Neural progenitor cell (in vitro differentiated cells): ENCODE measurements at places on chromosomes 13 and 19. TPM values are rescaled to one million over a fixed set of nuclear protein-coding genes. Genes with fewer than 3 reads are reported as not detected.

The NXNL1 gene
- not detected in 2 replicates for total RNA-seq

The APOC1 gene
- 16.1 and 17.6 TPM in 2 replicates for total RNA-seq

- no peak for DNase-seq
These were observed 63.4 kb upstream of the CEACAM8 start for GRCh38 chr19:42658076-42658475.

DNA sequence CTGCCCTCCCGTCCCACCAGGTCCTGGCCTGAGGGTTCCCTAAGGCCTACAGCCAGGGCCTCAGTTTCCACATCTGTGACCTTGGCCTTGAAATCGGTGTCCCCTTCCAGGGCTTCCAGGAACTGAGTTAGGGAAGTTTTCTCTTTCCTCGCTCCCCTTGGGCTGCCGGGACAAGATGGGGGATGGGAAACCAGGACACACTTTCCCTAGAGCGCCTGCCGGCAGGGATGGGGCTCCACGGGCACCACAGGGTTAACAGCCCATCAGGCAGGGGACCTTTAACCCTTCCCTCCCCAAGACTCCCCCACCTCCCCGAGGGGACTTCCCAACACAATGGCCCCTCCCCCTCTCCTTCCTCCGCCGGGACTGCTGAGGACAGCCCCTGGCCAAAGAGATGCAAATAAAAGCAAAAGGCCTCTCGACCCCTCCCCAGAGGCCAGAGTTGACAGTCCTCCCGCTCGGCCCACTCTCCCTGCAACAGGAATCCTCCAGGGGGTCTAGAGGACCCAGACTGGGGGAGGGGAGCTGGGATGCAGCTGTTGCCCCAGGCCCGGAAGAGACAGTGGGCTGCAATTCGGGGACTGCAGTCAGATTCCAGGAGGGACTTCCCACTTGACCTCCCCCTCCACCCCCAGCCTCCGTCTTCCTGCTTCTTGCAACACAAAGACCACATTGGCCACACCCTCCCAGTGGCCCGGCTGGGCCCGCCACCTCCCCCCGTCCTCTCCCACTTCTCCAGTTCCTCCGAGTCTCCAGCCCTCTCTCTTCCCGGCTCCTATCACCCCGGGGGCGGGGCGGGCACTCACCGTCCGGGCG, 3.4 kb downstream of the BBC3 start:
- peak; percentile 97 for DNase-seq

GRCh38 chr19:8167985-8168384, 18.6 kb upstream of the FBN3 start:
- no peak for DNase-seq

The ZNF844 gene
- 16.3 and 16.5 TPM in 2 replicates for total RNA-seq

GRCh38 chr19:44745341-44745831, 3.1 kb upstream of the BCL3 start:
- peak; percentile 22 for DNase-seq

The CLDND2 gene
- not detected in 2 replicates for total RNA-seq

GRCh38 chr19:57559008-57559403, 657 bp downstream of the ZNF550 start:
- peak; percentile 58 for DNase-seq
